ENCODE measurements at places on chromosomes 12 and 14. TPM values are rescaled to one million over a fixed set of nuclear protein-coding genes. Genes with fewer than 3 reads are reported as not detected.

The NAP1L1 gene
- total RNA-seq, result 690 TPM

The NKX2-1 gene
- not detected for total RNA-seq

The SLC16A7 gene
- total RNA-seq, result 0.21 TPM

The TMEM253 gene
- 0.85 TPM for total RNA-seq

The CTDSP2 gene
- total RNA-seq, result 53.6 TPM
